Natural killer cell treated with Interleukin-12 subunit alpha and Interleukin-12 subunit beta and Interleukin-15 and Interleukin-18, amount 100 ng/mL, for 72 hours (primary cell): ENCODE measurements at places on chromosomes 1 and 21. TPM values are rescaled to one million over a fixed set of nuclear protein-coding genes. Genes with fewer than 3 reads are reported as not detected.

Gene MANEAL
- 9.0 TPM for total RNA-seq

Gene ELAPOR1
- total RNA-seq: 1.4 TPM

Gene TXNIP
- total RNA-seq: 347 TPM

- no peak for DNase-seq
Measured at GRCh38 chr1:75732703-75733102, 8.2 kb downstream of the ACADM start.

- no peak for DNase-seq
Measured at GRCh38 chr1:160567858-160568682, 11.2 kb downstream of the CD84 start.

GRCh38 chr1:183931646-183932271 lies 105.8 kb downstream of the COLGALT2 start:
- DNase-seq: no peak
